ENCODE measurements at places on chromosomes 3 and 15.

- no peak for DNase-seq
Measured at GRCh38 chr3:25044762-25045710, 383.0 kb upstream of the RARB start.

DNA sequence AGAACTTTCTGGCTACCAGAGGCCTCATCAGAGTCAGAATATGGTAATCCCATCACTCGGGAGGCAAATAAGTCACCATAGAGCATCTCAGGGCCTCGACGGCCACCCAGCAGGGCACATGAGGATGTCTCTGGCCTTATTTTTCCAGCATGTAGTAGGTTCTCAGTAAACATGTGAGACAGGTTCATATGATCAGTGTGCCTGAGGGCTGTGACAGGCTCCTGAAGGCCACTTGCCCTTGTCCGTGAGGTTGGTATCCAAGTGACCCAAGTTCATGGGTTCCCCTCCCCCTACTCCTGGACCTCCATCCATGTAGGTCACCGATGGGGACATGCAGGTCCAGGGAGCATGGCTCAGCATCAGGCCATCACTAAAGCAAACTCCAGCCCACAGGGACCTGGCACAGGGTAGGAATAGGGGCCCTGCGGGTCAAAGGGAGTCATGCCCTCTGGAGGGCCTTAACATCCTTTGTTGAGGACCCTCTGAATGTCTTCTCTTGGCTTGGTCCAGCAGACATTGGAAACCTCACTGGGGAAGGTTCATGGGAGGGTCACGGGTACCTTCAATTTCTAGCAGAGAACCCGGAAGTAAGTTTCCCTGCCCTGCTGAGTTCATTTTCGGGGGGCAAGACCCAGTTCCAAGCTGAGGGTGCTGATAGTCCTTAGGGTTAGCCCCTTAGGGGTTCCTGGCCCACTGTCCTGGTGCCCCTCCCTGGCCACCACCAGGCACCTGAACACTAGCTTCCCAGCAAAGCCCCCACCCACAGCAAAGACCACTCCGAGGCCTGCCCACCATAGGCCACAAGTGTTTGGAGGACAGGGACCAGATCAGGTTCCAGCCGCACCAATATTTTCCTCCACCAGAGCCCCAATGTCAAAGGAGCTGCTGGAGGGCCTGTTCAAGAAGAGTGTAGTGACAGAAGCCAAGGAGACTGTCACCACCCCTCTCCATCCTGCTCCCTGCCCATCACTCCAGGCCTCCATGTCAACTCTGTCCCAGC is 61.1 kb downstream of the ZNF445 start:
- DNase-seq, result no peak

DNA sequence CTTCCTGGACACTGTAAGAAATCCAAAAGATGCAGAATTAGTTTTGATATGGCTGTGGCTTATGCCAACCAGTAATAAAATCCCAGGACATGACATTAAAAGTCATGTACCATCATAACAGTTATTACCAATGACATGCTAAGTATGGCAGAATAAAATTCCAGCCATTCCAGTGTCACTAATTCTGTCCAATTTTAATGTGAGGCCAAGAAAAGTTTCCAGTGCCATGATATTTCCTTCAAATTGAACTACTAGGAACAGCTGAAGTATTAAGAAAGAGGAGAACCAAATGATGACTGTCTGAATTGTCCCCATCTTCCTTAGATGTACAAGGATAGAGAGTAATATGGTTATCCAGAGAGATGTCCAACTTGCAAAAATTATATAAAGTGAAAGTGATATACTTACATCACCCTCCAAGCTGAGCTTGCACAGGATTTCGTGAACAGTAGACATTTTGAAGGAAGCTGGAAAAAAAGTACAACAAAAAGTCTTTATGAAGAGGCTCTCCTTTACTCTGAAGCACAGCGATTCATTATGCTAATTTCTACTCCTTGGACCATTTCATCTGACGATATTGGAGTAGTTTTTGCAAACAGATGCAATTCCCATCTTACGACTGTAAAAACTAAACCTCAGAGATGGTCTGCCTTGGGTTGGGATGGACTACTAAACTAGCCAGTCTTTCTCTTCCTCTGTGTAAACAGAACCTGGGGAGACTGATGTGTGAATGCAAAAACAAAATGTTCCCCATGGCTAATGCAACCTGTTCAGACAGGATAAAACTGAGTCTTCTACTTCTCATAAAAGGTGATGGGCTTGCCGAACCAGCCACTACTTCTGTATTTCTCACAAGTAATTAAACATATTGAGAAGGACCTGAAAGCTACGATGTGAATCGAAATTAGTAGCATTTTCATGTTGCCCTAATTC is 11.9 kb downstream of the ANXA2 start:
- no peak for DNase-seq

DNA sequence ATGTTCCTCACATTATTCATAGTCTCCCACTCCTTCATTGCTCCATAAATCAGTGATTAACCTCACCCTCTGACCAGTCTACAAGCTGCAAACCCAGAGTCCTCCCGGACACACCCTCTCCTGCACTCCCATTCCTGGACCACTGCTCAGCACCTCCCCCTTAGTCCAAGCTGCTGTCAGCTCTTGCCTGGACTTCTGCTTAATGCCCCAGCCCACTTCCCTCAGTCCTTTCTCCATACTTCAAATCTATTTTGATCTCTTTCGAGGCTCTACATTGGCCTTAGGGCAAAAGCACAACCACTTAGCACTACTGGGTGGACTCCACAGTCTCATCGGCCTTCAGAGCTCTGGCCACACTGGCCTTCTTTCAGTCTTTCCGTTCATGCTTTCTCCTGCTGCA is 79.4 kb upstream of the FAM98B start:
- no peak for DNase-seq

DNA sequence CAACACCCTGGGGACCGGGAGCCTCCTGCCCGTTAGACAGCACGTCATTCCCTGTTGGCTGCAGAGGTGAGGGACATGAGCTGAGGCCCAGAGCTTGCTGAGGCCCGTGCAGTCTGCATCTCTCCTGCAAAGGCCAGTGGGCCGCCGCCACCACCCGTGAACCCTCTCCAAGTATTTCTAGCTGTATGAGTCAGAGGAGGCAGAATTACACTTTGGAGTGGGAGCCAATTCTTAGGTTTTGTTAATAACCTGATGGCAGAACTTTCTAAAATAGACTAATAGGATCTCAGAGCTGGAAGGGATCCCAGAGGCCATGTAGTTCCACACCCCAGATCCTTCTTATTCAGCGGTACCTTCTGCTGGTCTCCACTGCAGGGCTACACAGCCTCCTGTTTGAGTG is 335.2 kb upstream of the CTDSPL start:
- peak; percentile 73 for DNase-seq

DNA sequence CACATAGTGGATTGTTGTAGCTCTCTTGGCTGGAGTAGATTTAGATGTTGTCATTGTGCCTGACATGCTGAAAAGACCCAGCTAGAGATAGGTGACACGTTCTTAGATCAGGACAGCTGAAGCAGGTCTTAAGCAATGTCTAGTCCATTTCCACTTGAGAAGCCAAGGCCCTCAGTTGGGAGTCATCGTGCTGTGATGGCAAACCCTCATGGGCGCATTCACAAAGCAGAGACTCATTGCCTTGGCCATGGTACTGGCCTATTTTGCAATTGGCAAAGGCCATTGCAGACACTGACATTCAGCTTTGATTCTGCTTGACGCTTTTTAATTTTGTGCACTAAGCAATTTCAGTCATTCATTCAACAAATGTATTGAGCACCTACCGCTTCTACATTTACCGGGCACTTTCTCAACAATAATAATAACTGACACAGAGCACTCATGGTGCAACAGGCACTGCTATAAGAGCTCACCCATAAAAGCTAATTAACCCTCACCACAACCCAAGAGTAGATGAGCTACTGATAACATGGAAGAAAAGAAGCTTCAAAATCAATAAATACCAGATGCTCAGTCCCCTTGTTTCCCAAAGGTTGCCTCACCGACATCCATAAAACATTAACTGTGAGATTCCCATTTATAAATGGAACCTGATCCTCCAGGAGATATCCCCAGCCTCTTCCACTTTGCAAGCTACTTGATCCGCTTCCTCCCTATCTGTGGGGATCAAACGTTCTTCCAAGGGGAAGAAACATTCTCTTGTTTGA is 200.1 kb downstream of the TLE3 start:
- DNase-seq, result no peak

GRCh38 chr3:67635806-67636205 is 18.6 kb downstream of the SUCLG2 start:
- DNase-seq, result no peak

DNA sequence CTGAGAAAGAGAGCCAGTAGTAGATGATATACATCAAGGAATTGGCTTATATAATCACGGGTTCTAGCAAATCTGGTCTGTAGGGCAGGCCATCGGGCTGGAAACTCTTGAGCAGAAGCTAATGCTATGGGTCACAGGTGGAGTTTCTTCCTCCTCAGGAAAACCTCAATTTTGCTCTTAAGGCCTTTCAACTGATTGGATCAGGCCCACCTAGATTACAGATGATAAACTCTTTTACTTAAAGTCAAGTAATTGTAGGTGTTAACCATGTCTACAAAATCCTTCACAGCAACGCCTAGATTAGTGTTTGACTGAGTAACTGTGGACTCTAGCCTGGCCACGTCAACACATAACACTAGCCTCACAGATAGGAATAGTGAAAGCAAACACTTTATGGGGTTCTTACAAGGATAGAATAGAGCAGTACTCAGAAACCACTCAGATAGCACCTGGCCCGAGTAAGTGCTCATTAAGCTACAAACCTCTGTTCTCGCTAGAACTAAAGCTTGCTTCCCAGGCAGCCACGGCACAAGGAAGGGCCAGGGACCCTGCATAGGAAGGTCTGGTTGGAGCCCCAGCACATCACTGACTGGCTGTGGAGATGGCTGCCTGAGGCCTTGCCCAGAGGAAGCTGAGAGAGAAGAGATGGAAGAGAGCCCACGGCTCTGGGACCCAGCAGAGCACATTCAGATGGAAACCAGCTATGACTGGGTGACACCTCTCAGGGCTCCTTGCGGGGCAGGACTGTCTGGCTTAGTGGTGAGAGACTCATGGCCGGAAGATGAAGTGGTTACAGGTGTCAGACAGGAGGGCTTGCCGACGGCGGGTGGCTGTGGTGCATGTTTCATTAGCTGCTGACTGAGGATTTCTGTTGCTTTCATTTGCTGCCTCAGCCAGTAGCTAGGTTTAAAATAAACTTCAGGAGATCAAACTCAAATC is 202.5 kb upstream of the TLE3 start:
- no peak for DNase-seq

GRCh38 chr15:92069308-92070250 is 216.1 kb downstream of the SLCO3A1 start:
- no peak for DNase-seq

- no peak for DNase-seq
Measured at GRCh38 chr3:135232226-135232625, 437.2 kb downstream of the EPHB1 start.

DNA sequence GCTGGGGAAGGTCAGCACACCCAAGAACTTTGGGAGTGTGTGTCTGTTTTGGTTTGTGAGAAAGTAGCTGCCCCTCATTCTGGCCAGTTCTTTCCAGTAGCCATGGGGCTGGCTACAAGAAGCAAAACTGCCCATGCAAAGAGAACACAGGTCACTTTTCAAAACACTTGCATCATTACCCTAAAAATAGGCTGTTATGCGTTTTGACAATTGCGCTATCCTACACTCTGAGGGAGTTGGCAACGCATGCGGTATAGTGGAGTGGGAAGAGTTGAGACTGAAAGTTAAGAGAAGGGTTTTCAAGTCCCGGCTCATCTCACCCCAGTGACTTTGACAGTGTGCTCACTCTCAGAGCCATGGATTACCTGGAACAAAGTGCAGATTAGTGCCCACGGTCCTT is 41.8 kb upstream of the MYZAP start:
- DNase-seq, result no peak

GRCh38 chr15:72323752-72324151 is 3.8 kb upstream of the CELF6 start:
- no peak for DNase-seq

GRCh38 chr3:127167315-127168043 is 25.5 kb upstream of the PRR23E start:
- DNase-seq, result no peak

GRCh38 chr3:114290911-114291901 is 2.6 kb upstream of the TIGIT start:
- DNase-seq, result peak; percentile 60

GRCh38 chr3:194043516-194043915 is 92.4 kb upstream of the HES1 start:
- DNase-seq, result no peak
